ENCODE measurements at places on chromosomes 7 and 10. TPM values are rescaled to one million over a fixed set of nuclear protein-coding genes. Genes with fewer than 3 reads are reported as not detected.

GRCh38 chr7:105656922-105657521 lies 75.7 kb upstream of the EFCAB10 start:
- peak; percentile 63 for ATAC-seq

DNA sequence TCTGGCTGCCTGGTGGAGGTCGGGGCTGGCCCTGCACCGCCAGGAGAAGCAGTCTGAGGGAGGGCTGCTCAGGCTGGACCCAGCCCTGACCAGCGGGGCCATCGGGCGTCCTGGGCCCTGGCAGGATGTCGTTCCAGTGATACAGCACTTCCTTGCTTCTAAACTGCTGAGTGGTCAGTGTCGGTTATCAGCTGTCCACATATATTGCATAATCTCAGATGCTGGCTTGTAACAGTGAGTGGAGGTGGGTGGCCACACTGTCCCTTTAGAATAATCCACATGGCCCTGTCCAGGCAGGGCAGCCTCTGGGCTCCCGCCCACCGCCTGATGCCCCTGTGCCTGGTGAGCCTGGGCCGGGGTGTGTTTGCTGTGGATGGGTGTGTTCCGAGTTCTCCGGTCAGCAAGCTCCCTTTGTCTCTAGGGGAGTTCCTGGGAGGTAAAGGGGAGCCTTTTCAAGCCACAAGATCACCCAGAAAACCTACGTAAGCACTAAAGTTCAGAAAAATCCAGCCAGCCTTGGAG lies 86.1 kb downstream of the LHPP start:
- ATAC-seq = no peak

- peak; percentile 50 for ATAC-seq
Measured at GRCh38 chr7:116772423-116772863, 89.9 kb upstream of the CAPZA2 start.

GRCh38 chr10:6840201-6840691 lies 260.2 kb upstream of the PRKCQ start:
- no peak for ATAC-seq

GRCh38 chr10:113876461-113876860 lies 22.0 kb downstream of the NHLRC2 start:
- no peak for ATAC-seq

DNA sequence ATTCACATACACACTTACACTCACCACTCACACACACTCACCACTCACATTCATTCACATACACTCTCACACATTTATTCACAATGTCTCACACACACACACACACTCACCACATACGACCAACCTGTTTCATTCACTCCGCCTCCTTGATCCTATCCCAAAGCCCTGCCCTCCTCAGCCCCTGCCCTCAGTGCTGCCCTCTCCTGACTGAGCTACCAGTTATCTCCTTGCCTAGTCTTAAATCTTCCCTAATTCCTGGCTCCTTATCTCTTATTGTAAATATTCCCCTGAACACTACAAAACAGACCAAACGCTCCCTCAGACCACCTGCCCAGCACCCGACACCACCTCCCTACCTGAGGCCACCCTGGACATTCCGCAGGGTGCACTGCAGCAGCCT lies 26.1 kb upstream of the C10orf120 start:
- peak; percentile 45 for ATAC-seq

HTR5A gene
- not detected for total RNA-seq

OIT3 gene
- total RNA-seq = not detected

PTPRZ1 gene
- total RNA-seq = 56.2 TPM
